ENCODE measurements at places on chromosomes 5 and 9. TPM values are rescaled to one million over a fixed set of nuclear protein-coding genes. Genes with fewer than 3 reads are reported as not detected.

SPATA31A7 gene
- not detected for total RNA-seq

ACSL6 gene
- total RNA-seq: 0.98 TPM

ZNF454 gene
- 3.1 TPM for total RNA-seq

SAXO1 gene
- 0.12 TPM for total RNA-seq

AHRR gene
- 11.3 TPM for total RNA-seq

ENTPD2 gene
- 0.41 TPM for total RNA-seq

SOX30 gene
- total RNA-seq: 0.12 TPM

ANKRD18B gene
- 1.2 TPM for total RNA-seq

ADCY2 gene
- 0.17 TPM for total RNA-seq

FOXD4L3 gene
- not detected for total RNA-seq

ARID3C gene
- total RNA-seq: not detected

YIPF5 gene
- total RNA-seq: 47.6 TPM

RNF145 gene
- total RNA-seq: 220 TPM

ANKRD31 gene
- total RNA-seq: 0.14 TPM

SH3GL2 gene
- total RNA-seq: 3.2 TPM

IL5 gene
- total RNA-seq: not detected

FOXD4L5 gene
- 0.41 TPM for total RNA-seq

DDX4 gene
- total RNA-seq: not detected

GLDC gene
- total RNA-seq: 1.7 TPM

BASP1 gene
- total RNA-seq: 31.1 TPM

HMCN2 gene
- total RNA-seq: 7.8 TPM

TRPM6 gene
- total RNA-seq: 1.2 TPM

NDUFA8 gene
- total RNA-seq: 41.5 TPM

ACOT12 gene
- not detected for total RNA-seq

CA9 gene
- 0.55 TPM for total RNA-seq

HTR4 gene
- total RNA-seq: 0.43 TPM

RAB3C gene
- 0.67 TPM for total RNA-seq

TAF11L10 gene
- total RNA-seq: not detected

PLCXD3 gene
- total RNA-seq: 2.6 TPM

IL9 gene
- total RNA-seq: not detected

ECSCR gene
- 47.2 TPM for total RNA-seq

EDIL3 gene
- total RNA-seq: 42.4 TPM
